Cortex of kidney (tissue), 1 donor: ENCODE measurements at places on chromosomes 3 and 15.

GRCh38 chr15:68177742-68178141, 27.4 kb downstream of the CALML4 start:
- DNase-seq, result no peak

DNA sequence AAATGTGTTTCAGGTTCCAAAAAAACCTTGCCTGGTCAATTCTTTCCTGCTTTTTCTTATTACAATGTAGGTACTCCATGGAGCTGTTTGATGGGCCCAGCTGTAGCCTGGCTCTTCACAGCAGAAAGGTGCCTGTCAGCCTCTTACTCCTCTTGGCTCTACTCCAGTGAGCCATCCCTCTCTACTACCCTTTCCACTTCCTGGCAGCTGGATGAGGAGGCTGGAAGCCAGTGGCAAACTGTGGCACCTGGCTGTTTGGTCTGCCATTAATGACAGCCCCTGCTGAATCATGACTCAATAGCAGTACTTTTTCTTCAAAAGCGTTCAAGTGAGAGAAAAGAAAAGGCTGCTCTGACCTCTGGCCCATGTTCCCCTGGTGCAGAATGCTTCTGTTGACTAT, 618.1 kb downstream of the PYDC2 start:
- no peak for DNase-seq

- DNase-seq, result no peak
Observed at GRCh38 chr15:60219866-60220265, 177.9 kb downstream of the ANXA2 start.

DNA sequence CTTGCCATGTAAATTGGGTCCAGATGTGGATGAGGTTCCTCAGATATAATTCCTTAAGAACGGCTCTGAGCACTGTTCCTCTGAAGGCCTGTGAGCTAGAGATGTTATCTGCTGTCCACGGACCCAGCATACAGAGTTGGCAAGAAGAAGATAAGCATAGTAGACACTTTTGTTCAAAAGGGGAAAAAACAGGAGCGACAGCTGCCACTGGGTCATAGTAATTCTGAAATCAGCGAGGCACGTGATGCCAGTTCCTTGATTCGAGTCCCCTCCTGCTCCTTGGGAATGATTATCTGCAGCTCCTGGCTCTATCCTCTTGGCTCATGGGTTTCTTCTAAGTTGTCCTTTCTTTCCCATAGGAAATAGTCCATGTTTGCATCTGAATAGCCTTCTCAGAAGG, 2.5 kb upstream of the RAB7A start:
- no peak for DNase-seq

DNA sequence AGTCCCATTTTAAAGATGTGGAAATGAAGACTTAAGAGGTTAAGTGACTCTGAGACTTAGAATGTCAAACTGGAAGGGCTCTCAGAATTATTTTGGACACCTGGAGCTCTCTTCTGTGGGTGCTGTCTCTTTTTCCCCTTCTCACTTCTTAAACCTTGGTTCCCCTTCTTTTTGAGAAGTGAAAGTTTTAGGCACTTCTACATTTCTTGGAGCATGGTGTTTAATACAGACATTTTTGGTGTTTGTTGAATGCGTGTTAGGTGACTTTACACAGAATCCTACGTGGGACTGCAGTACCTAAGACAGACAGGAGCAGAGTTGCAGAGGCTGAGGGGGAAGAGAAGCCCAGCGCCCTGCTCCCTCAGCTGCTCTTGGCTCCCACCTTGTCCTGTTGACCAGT, 133.3 kb downstream of the MDFIC2 start:
- DNase-seq, result no peak

DNA sequence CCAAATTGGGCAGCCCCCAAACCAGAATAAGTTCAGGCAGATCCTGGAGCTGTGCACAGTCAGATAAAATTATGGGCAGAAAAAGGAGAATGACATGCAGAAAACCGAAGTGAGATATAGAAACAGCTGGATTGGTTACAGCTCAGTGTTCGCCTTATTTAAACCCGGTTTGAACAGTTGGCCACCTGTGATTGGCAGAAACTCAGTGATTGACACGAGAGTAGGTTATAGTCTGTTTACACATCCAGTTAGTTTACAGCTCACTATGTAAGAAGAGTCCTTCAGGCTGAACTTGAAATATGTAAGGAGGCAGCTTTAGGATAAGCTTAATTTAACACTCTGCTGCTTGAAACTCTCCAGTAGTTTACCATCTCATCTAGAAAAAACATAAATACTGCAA, 271.6 kb upstream of the ARRDC4 start:
- DNase-seq, result no peak

DNA sequence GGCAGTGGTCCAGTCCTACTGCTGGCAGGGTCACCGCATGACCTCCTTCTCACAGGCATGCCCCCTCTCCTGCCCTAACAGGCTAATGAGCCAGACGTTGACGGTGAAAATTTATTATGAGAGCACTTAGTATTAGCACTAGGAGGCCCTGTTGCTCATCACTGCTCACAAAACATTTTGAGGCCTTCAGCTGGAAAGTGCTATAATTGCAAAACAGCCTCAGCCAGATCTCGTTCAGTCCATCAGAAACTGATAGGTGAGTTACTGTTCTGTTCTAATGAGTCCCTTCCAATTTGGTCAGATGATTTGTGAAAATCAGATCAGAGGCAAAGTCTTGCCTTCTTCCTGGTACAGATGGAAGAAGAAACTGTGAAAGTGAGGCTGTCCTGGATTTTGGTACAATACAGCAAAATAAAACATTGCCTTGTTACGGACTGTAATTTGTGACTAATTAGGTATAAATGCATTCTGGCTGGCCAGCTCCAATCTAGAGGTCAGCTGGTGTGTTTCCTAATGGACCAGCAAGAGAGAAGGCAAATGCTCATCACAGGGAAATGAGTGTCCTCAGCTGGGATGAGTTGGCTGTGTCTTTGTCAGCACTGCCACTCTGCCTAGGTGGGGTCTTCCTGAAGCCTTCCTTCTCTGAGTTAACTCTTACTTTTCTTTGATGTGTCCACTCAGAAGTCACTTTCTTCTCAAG, 316.8 kb downstream of the CHST2 start:
- no peak for DNase-seq

- DNase-seq, result no peak
Observed at GRCh38 chr15:88256279-88257230, at the start of gene NTRK3. Gene NTRK3, minus strand, starts transcription at chr15:88256739. Its CDS starts 586 bp downstream, at chr15:88256153.

GRCh38 chr15:63601704-63602185, 4.6 kb downstream of the FBXL22 start:
- no peak for DNase-seq

GRCh38 chr3:188844096-188844495, 327.7 kb upstream of the TPRG1 start:
- no peak for DNase-seq

DNA sequence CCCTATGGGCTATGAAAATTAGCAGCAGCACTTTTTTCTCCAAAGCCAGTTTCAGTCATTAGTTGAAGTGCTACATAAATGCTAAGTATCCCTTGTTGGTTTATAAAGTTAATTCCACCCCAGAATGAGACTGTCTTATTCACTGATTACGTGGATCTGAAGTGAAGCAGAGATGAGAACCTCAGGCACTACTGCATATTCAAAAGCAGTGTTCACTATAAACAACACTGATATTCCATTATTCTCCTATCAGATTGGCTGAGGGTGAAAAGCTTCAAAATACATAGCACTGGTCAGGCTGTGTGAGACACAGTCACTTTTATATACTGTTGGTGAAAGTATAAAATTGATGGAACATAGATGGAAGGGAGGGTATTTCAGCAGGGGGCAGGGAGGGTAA, 395.7 kb upstream of the RARB start:
- no peak for DNase-seq

DNA sequence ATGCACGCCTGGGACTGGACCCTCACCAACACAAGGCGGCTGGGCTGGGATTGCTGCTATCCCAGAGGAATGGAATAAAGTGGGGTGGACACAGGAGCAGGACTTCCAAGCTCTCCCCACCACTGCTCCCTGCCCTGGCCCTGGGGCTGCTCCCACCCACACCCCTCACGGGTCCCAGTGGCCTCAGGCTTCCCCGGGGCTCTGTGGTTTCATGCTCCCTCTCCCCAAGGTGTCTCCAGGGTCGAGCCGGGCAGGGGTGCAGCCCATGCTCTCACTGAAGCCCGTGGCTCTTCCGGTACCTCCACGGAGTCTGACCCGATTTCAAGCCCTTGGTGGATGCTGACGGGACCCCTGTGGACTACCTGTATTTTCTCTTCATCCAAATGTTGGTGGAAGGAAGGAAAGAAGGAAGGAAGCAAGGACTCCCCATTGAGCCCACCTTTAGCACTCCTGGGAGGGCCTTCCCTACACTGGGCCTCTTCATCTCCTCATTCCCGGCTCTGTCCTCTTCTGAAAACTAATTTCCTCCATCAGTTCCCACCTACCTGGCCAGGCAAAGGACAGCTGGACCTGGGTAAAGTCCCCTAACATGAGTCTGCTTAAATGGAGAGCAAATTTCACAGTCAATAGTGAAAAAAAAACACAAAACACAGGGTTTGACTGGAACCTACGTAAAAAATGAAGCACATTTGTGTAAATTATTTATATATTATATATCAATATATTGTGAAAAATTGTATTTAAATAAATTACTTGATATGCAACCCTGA, 44.0 kb upstream of the PCSK6 start:
- no peak for DNase-seq

- no peak for DNase-seq
Observed at GRCh38 chr15:96408591-96409183, 78.2 kb downstream of the NR2F2 start.

DNA sequence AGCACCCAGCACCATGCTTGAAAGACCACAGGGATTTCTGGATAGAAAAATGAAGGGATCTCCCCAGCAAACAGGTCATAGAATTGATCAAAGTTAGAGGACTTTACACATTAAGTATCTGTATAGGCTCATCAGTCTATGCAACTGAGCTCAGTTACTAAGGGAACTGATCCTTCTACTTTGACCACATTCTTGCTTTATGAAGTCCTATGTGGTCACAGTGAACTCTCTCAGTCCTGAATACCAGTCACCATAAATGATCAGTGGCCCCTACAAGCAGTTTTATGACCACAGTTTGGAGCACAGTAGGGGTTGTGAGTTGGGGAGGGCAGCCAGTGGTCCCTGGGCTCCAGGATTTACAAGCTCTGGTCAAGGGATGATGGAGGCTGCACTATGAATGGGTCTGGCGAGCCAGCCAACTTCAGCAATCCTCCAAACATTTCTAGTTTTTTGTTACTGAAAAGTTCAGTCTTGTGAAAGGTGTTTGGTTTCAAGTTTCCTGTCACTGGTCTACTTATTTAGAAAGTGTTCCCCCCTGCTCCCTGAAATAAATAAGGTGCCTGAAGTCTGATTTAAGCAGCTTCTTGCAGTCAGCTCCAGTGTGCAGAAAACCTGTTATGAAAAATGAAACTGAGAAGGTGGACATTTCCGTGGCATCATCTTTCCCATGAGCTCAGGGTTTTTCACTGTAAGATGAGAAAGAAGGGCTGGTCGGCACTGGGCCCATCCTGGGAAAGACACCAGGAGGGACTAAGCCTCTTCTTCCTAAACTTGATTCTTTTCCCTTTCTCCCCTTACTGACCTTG, 75.5 kb downstream of the DAPK2 start:
- no peak for DNase-seq

DNA sequence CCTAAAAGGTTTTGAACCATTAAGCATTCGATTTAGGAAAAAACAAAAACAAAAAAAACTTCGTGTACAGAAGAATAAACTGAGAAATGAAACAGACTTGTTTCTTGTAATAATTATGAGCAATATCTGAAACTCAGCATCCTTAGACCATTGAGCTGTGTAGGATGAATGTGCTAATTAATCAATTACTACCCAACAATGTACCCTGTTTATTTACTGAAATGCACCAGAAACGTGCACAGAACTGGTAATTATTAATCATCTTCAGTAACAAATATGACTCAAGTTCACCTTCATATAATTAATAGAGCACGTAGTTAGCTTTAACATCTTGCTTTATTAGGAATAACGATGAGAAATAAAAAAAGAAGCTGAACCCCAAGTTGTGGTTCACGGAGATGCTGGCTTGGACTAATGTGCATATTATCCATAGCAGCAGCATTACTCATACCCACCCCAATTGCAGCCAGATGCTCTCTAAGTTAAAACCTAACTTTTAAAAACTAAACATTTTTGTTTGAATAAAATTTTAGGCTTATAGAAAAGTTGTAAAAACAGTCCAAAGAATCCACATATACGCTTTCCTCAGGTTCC, 10.2 kb upstream of the C15orf61 start:
- no peak for DNase-seq

DNA sequence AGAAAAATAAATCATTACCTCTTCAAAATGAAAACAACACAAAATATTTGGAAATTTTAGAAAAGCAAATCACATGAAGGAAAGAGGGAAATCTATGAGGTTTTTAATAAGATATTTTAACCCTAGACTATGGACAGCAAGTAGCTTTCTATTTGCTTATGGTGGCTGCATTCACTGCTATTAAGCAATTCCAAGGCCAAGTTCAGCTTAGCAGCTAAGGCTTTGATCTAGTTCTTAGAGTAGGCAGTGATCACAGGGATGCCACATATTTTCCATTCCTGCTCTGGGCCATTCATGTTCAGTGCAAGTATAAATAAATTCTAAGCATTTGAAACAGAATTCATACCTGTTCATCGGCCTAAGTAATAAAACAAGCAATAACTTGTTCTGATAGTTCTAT, 235.3 kb downstream of the CDIN1 start:
- DNase-seq, result no peak

- no peak for DNase-seq
Observed at GRCh38 chr3:70738291-70738681, 425.8 kb upstream of the MDFIC2 start.

DNA sequence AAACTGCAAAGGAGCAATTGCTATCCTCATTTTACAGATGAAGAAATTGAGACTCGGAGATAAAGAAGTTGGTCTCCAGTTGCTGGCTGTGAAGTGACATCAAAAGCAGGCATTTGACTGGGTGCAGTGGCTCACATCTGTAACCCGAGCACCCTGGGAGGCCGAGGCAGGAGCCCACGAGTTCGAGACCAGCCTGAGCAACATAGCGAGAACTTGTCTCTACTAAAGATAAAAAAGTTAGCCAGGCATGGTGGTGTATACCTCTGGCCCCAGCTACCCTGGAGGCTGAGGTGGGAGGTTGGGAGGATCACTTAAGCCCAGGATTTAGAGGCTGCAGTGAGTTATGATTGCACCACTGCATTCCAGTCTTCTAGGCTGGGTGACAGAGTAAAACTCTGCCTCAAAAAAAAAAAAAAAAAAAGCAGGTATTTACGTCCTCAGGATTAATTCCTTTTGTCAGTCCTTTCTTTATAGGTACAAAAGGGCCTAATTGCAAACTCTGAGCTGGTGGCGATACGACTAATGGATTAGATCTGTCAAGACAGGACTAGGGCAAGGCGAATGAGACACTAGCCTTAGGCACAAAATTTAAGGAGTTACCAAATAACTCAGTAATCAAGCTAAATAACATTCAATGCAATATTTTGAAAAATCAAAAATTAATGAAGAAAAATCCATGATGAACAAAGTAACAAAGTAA, 5.9 kb upstream of the DNASE1L3 start:
- DNase-seq, result no peak

GRCh38 chr15:96702589-96702988, 372.1 kb downstream of the NR2F2 start:
- DNase-seq, result no peak

- no peak for DNase-seq
Observed at GRCh38 chr3:154886437-154886836, 193.7 kb upstream of the MME start.

GRCh38 chr3:27681249-27681748, 40.8 kb downstream of the EOMES start:
- no peak for DNase-seq

GRCh38 chr15:66505430-66505811, 295 bp downstream of the ZWILCH start:
- DNase-seq, result no peak
